ENCODE measurements at places on chromosomes 5 and 9. TPM values are rescaled to one million over a fixed set of nuclear protein-coding genes. Genes with fewer than 3 reads are reported as not detected.

GRCh38 chr5:67154556-67155206 is 41.9 kb downstream of the CD180 start:
- DNase-seq, result no peak

SPOCK1 gene
- total RNA-seq, result 4.5 TPM

CCDC107 gene
- 5.7 TPM for total RNA-seq

BTNL3 gene
- total RNA-seq, result not detected

Measured in A172 (cell line).